AG10803 (cell line): ENCODE measurements at places on chromosomes 12 and 14.

- no peak for DNase-seq
Observed at GRCh38 chr12:10226731-10227130, 14.1 kb downstream of the GABARAPL1 start.

DNA sequence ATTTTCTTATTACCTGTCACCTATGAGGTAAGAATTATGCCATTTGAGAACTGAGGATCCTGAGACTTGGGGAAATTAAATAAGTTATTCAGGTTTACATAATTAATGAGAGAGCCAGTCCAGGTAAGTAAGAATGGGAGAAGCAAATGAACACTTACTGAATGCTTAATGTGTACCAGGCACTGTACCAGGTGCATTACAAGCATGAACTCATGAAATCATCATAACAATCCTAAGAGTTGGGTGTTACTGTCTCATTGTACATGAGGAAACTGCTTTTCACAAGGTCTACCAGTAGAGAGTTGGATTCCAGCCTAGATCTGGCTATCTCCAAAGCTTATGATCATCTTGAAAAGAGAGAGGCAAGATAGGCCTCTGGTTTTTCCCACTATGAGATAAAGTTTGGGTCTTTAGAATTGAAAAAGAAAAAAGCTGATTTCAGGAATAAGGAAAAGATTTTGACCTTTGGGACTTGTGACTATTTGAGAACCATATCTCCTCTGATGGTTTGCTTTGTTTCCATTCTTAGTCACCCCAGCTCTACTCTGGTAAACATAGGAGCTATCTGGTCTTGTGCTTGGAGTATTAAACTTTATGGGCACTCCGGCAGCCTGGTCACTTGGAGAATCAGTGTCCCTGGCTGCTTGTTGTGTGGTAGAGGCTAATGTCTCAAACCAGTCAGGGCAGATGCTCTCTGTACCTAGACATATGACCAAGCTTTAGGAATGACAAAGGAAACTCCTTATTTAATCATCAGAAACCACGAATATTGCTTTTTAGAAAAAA, 48.0 kb downstream of the PTHLH start:
- peak; percentile 30 for DNase-seq

DNA sequence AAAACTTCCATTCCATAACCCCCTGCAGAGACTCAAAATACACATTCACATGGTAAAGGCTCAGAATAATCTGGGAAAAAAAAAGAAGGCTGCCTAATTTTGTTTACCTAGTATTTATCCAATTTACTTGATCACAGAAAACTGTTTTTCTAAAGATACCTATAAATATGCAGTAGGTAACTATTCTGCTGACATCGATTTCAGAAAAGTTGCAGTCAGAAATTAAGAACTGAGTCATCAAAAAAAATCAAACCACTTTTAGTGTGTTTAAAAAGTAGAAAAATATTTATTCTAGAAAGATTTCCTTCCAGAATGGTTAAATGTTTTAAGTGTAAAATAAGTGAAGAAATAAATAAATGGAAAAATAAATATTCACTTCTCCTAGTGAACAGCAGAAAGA, 254.5 kb upstream of the CAND1 start:
- DNase-seq, result no peak

DNA sequence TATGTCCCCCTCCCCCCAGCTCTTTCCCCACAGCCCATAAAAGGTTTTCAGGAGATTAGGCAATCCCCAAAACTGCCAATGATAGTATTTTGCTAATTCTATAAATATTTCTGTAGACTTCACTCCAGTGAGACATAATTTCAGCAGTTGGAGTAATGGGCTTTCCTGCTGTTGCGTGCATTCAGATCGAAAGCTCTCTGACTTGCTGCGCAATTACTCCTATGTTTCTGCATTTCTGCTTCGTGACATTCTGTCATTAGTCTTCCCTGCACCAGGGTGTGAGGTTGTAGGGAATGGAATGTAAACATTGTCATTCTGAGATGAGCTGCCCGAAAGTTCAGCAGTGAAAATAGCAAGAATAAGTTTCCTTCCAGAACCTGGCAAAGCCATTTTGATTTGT, 58.2 kb downstream of the SAMD4A start:
- DNase-seq, result peak; percentile 88

DNA sequence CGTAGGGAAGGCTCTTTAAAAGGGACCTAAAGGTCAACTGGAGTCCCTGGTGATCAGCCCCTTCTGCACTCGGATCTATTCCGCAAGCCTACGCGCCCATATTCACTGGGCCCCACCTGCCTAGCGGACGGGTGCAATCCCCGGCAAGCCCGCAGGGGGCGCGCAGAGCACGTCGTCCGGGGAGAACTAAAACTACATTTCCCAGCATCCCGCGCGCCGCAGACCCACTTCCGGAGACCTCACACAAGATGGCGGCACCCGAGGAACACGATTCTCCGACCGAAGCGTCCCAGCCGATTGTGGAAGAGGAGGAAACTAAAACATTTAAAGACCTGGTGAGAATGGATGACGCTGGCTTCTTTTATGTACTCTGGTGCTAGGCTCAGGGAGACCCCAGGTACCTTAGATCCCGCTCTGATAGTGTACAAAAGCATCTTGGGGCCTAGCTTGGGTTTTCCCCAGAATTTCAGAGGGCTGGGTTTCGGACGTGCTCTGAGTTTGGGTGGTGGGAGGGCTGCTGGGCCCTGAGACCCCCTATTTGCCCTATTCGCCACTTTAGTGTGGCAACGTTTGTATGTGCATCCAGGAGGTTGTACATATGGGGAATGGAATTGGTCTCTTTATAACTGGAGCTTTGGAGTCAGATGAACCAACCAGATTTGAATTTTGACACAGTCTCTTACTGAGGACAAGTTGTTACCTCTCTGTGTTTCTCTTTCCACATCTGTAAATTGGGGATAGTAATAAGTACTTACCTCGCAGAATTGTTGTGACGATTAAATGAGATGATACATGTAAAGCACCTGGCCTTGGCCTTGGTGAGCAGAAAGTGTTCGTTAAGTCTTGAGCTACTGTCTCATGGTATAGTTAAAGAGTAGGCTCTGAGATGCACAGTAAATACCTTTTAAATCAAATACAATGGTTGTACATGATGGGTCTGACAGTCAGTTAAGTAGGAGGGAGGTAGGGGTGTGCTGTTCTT, at the start of gene DDX47:
Gene DDX47 (plus strand): TSS at position 227 of the 982 bp plus-strand sequence. CDS start 22 bp downstream, at position 249.
- peak; percentile 89 for DNase-seq

GRCh38 chr14:102825307-102826095, 48.3 kb downstream of the TRAF3 start:
- DNase-seq, result no peak

DNA sequence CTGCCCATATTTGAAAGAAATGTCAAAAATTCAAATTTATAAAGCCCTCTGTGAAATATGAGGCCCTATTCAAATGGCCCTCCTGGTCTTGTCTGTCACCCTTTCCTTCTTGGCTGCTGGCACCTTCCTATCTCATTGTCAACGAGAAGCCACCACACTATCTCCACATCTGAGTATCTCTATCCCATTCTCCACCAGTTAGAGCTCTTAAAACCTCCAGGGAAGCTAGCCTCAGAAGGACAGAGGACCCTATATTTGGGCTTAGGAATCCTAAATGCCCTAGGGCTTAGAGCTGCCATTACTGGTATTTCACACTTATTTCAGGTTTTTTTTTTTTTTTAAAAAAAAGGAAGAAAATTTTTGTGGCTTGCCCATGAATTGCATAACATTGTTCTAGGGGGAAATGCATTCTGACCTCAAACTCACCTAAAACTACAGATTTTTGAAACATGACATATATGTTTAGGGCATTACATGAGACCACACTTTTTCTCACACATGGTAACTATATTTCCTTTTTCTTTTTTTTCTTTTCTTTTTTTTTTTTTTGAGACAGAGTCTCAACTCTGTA, 25.0 kb downstream of the SLC25A21 start:
- peak; percentile 58 for DNase-seq

DNA sequence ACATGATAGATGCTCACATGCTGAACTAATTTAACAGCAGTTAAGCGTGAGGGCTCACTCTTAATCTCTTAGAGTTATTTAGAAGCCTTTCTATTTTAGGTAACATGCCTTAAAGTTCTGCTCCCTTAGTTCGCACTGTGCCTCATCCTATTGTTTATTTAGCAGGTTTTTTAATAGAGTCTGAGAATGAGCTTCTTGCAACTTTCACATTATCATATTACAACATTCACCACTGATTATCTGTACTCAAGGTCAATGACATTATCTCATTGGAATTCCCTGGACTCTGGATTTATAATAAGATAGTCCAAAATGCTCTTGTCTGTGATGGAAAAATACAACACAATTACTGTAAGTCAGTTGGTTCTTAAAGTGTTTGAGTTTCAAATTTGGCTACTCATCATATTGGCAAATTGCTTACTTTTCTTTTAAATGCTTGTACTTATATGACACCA, 183.6 kb upstream of the SLC38A2 start:
- peak; percentile 97 for DNase-seq

DNA sequence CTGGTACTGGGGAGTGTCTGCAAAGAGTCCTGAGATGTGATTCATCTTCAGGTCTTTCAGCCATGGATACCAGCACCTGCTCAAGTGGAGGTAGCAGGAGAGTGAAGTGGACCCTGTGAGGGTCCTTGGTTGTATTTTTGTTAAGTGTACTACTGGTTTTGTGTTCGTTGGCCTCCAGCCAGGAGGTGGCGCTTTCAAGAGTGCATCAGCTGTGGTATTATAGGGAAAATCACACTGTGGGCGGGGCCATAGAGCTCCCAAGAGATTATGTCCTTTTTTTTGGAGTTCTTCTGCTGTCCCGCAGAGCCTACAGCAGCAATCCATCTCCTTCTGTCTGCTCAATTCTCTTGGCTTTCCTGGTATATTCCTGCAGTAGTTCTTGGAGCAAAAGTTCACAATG, 66.8 kb downstream of the SPATA7 start:
- no peak for DNase-seq

DNA sequence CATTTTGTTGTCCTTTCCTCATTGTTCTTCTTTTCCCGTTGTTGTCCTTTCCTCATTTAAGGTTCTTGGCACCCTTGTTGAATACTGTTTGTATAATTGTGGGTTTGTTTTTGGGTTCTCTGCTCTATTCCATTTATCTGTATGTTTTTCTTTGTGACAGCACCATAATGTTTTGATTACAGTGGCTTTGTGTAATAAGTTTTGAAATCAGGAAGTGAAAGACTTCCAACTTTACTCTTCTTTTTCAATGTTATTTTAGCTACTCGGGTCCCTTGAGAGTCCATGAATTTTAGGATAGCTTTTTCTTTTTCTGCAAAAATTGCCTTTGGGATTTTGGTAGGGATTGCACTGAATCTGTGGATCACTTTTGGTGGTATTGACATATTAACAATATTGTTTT, 28.1 kb downstream of the ETNK1 start:
- DNase-seq, result peak; percentile 68

- DNase-seq, result no peak
Observed at GRCh38 chr12:116633476-116633875, 74.3 kb downstream of the MAP1LC3B2 start.

DNA sequence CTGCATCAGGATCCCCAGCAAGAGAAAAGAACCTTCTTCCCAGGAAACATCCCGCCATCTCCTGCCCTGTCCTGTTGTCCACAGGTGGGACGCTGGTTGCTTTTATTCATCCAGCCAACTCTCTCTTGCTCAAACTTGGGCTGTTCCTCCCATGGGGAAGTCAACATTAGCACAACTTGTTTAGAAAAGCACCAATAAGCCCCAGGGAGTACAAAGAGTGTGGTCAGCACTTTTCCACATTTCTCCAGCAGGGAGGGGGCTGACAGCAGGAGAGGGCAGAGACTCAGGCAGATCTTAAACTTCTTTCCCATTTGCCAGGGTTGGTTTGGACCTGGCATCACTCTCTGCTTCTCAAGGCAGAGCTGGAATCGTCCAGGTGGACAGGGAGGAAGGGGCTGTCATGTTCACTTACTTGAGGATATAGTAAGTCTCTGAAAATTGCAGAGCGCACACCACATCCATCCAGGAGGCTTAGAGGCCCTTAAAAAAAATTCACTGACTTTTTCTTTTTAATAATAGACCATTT, 74.9 kb downstream of the RBM19 start:
- no peak for DNase-seq

GRCh38 chr12:110822821-110823415, 23.9 kb upstream of the CCDC63 start:
- DNase-seq, result no peak

DNA sequence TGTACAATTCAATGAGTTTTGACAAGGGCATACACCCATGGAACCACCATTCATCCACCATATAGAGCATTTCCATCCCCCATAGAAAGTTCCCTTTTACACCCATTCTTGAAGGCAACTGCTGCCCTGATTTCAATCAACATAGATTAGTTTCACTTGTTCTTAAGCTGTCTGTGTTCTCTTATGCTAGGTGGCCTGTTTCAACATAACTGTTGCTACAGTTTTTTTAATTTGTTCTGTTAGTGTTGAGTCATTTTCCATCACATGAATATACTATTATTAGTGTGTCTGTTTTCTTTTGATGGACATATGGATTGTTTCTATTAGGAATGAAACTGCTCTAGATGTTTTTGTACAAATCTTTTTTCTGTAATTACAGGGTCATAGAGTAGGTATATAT, 123.4 kb downstream of the PTPRQ start:
- DNase-seq, result peak; percentile 39
